ENCODE measurements at places on chromosomes 1 and 21.
A peak's percentile ranks its signal among the peaks of the same experiment; 100 is the strongest.

DNA sequence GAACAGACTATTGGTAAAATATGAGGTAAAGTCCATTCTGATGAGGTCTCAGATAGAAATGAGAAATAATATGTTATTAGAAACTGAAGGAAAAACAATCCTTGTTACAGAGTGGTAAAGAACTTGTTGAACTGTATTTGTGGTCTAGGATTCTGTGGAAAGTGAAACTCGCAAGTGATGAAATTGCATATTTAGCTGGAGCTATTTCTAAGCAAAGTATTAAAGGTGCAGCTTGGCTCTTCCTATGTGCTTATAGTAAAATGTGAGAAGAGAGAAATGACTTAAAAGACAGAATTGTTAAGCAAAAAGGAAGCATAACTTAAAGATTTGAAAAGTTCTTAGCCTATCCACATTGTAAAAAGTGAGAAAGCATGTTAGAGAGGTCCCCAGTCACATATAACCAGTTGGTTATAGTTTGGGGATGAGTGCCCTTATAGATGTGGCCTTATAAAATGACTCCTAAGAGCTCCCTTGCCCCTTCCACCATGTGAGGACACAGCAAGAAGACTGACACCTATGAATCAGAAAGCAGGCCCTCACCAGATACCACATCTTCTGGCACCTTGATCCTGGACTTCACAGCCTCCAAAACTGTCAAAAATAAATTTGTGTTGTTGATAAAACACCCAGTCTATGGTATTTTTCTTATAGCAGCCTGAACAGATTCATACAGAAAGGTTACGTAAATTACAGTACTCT lies 24.8 kb downstream of the PHTF1 start:
- no peak for DNase-seq

DNA sequence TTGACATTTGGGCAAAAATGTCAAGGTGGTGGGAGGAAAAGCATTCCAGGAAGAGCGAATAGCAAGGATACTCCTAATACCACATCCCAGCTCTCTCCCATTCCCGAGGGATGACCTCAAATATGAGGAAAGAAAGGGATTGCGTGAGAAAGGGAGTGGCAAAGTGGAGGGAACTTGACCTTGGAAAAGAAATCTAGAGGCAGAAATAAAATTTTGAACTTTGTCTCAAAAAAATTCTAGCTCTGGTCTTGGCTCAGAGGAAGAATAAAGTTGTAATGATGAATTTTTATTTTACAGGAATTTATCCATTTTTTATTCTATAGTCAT lies 127.8 kb downstream of the TBX19 start:
- no peak for DNase-seq

DNA sequence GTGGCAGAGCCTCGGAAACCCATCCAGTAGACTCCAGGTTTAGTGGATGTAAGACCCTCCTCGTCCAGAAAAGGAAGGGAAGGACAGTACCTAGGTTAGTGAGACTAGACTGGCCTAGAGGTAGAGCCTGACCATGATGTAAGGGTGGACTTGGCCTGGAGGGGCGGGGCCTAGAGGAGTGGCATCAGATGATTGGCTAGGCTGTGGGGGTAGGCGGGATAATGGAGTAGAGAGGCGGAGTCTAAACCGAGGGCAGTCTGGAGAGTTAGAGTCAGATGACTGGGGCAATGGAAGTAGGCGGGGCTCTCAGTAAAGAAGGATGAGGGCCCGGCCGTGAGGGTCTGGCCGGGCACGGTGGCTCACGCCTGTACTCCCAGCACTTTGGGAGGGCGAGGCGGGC lies 70.1 kb downstream of the EPHB2 start:
- DNase-seq = no peak

- peak; percentile 53 for DNase-seq
Measured at GRCh38 chr1:178726087-178726517, 1.1 kb downstream of the RALGPS2 start.

- no peak for DNase-seq
Measured at GRCh38 chr1:109948285-109948630, 36.3 kb upstream of the AHCYL1 start.

- DNase-seq = no peak
Measured at GRCh38 chr1:94936861-94937620, 10.1 kb upstream of the CNN3 start.

DNA sequence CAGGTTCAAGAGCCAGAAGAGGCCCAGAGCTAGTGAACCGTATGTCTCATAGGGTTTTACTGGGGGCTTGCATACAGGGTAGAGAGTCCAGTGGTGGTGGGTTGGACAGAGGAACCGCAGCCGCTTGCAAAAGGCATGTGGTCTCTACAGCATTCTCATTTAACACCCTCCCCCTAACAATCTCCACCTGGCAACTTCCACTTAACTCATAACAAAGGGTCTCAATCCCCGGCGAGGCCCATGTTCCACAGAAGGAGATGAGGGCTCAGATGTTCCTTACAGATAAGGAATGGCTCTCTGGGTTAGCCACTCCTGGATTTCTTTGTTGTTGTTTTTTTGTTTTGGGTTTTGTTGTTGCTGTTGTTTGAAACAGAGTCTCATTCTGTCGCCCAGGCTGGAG lies 106.1 kb downstream of the APP start:
- DNase-seq = no peak
